Pancreas (tissue), 10 donors: ENCODE measurements at places on chromosomes 11 and 22.
A peak's percentile ranks its signal among the peaks of the same experiment; 100 is the strongest.

- DNase-seq = no peak
These were observed 5.9 kb upstream of the ETS1 start for GRCh38 chr11:128593281-128593680.

- DNase-seq = peak; percentile 82
These were observed 34.1 kb downstream of the CHRDL2 start for GRCh38 chr11:74696939-74697675.

DNA sequence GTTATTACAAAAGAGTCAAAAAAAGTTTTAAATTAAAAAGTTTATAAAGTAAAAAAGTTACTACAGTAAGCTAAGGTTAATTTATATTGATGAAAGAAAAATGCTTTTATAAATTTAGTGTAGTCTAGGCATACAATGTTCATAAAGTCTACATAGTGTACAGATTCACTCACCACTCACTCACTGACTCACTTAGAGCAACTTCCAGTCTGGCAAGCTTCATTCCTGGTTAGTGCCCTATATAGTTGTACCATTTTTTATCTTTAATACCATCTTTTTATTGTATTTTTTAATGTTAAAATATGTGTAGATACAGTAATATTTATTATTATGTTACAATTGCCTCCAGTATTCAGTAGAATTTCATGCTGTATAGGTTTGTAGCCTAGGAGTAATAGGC lies 2.6 kb upstream of the MMP10 start:
- no peak for DNase-seq

DNA sequence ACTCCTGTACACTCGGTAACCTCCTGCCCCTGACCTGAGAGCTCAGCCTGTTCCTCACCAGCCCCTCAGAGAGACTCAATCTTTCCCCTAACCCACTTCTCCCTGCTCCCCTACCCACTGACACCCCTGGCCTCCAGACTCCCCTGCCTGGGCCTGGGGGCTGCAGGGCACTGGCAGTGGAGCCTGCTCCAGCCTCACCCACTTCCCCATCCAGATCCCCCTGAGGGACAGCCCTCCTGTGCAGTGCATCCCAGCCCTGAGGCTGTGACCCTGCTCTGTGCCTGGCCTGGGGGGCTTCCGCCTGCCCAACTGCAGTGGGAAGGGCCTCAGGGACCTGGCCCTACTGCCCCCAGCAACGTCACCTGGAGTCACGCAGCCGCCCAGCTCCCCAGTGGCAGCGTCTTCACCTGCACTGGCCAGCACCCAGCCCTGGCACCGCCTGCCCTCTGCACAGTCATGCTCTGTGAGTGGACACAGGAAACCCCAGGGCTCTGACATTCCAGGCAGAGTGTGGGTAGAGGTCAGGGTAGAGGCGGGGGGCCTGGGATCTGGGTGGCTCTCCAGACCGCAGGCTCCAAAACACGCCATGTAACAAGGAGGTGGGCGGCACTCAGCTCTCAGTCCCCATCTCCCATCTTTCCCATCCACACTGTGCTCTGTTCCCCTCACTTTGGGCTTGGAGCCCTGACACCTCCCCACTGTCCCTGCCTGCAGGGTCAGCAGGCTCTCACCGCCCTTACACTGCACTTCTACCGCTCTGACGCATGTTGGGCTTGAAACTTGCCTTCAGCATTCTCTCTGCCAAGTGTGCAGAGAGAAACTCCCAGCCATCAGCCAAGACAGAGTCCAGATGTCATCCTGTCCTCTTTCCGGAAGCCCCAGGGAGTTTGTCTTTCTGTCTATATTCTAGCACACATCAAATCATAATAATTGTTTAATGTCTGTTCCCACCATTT lies 5.1 kb downstream of the VSIG10L2 start:
- peak; percentile 36 for DNase-seq

DNA sequence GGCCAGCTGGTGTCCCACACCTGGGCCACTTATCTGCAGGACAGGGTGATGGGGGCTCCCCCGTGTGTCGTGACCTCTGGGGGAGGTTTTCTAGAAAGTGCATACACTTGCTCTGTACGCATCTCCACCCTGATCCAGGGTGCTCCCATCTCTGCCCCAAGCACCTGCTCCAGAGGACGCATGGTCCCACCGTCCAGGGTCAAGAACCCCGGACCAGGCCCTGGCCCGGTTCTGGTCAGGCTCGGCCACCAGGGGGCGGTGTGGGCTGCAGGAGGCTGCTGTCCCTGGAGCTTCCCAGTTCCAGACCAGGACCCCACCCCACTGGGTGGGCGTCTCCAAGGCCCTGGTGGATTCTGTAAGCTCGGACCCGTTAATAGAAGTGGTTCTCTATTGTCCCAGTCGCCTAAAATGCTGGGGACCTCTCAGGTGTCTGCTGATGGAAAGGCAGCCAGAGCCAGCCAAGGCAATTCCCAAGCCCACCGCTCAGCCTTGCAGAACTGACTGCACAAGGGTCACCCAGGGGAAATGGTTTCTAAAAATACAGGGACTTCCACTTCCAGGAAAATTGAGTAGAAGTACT lies 34.7 kb upstream of the SEPTIN5 start:
- no peak for DNase-seq

GRCh38 chr11:111397034-111397433 lies 18.0 kb upstream of the POU2AF1 start:
- DNase-seq = no peak
